Thyroid gland (tissue), 4 donors: ENCODE measurements at places on chromosomes 13 and 19. TPM values are rescaled to one million over a fixed set of nuclear protein-coding genes. Genes with fewer than 3 reads are reported as not detected.

Gene DKKL1
- total RNA-seq, result not detected

Gene TCF3
- 34.5 TPM for total RNA-seq

Gene SERPINE3
- total RNA-seq, result not detected

Gene PPM1N
- 1.1 TPM for total RNA-seq
